Fibroblast of skin of left quadriceps (primary cell): ENCODE measurements at places on chromosomes 2 and 18.

- no peak for DNase-seq
These were observed 85.5 kb downstream of the SOWAHC start for GRCh38 chr2:109699646-109700045.

DNA sequence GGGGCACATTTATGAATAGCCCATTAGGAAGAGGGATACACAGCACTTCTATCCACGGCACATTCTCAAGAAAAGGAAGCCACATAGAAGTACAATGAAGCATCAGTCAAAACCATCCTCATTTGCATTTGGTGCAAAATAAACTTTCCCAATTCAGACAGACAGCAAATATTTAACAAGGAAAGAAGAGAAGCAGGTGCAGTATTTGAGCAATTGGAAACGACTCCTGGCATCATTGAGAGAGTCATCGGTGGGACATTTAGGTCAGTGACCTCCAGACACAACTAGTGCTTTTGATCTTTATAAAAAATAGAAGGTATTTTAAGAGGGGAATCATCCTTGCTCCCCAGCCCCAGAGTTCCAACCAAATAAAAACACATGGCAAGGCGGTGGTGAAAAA is 118.0 kb downstream of the MREG start:
- DNase-seq = no peak

DNA sequence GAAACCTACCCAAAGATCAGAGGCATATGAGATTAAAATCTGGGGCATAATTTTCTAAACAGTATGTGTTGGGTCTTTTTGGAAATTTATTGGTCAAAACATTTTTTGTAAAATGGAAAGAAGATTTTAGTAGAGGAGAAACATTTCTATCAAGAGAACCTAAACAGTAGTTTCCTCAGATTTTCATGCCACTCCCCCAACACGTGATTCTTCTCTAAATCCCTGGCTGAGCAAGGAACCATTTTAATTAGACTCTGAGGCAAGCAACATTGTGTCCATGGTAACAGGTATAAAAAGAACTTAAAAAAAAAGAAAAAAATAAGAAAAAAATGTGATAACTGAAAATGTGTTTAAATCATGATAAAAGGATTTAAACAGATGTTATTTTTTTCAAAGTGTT is 1105.2 kb upstream of the ZEB2 start:
- no peak for DNase-seq

DNA sequence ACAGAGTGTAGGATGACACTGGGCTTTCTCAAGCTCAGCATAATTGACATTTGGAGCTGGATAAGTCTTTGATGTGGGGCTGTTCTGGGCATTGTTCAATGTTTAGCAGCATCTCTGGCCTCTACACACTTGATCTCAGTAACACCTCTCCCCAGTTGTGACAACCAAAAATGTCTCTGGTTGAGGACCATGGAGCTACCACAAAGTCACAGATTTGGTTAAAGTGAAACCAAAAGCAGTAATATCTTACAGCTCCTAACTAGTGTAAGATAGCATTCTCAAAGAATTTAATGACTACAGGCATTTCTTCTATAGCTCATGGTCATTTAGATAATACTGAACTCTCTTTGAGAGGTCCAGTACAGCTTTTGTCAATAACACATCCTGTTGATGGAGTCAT is 23.4 kb upstream of the PAX3 start:
- DNase-seq = no peak

- no peak for DNase-seq
These were observed 58.8 kb upstream of the CAPN13 start for GRCh38 chr2:30865892-30866681.

- DNase-seq = no peak
These were observed 2.4 kb downstream of the ERBB4 start for GRCh38 chr2:212535996-212536816.

DNA sequence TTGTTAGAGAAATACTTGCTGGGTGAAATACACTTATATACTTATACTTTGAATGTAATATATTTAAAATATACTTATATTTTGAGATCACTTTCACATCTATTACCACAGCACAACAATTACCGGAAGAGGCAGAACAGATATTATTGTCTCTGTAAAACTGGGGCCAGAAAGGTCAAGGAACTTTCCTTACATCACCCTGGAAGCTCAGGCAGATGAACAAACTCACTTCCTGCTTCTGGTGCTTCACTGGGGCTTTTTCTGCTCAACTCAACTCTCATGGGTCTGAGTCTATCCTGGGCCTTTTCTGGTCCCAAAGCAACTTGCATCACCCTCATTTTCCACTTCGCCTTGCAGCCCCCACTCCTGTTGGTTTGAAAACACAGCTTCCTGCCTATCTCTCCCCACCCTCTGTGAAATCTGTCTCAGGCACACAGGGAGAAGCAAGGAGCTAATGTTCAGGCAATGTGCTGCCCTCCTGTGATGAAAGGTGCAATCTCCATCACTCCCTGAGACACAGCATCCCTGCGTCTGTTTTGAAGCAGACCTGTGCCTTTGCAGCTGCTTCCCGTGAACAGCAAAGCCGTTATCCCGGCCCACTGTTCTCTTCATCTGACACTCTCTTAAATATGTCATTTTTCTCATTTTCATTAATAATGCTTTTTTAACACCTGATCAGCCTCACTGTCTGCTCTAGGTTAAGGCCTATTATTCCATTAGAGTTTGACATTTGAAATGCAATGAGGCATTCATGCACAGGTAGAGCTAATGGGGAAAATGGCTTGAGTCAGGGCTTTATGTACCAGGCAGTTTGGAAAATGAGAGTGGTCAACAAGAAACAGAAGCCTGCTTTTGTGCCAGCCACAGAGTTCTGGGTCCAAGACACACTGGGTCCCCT is 251.9 kb upstream of the CHAC2 start:
- DNase-seq = no peak

DNA sequence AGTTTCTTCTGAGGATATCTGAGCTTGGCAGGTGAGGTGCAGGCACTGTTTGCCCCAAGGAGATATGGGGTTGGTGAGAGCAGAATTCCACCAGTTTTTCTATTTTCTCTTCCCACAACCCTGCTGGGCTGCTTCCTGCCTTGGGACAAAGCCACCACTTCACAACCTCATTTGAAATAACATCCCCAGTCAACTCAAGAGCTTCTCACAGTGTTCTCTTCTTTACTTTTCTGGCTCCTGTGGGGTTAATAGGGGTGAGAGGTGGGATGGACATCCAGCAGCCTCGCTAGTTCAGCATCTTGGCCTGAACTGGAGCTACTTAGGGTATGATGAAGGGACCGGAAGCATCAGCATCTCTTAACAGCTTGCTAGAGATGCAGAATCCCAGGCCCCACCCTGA is 106.3 kb downstream of the SLC4A3 start:
- no peak for DNase-seq
